ENCODE measurements at places on chromosomes 12 and 14.
A peak's percentile ranks its signal among the peaks of the same experiment; 100 is the strongest.

- DNase-seq = no peak
Observed at GRCh38 chr14:36408388-36408787, 88.0 kb upstream of the MBIP start.

DNA sequence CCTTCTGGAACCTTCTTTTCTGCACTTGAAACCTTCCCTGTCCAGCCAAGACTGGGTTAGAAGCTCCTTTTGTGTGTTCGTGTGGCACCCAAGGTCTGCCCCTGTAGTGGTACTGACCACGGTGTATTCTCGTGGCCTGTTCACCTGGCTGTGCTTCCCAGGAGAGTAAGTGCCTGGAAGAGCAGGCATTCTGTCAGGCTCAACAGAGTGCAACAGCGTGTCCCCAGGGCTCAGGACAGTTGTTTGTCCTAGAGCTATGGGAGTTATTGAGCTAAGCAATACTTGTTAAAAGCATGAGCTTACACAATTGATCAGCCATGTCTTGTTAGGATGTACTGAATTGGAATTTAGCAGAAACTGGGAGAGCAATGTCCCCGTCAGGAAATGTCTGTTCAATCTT, 12.9 kb upstream of the SLC38A2 start:
- DNase-seq = no peak

GRCh38 chr14:89807151-89807550, 147.4 kb downstream of the EFCAB11 start:
- DNase-seq = no peak

DNA sequence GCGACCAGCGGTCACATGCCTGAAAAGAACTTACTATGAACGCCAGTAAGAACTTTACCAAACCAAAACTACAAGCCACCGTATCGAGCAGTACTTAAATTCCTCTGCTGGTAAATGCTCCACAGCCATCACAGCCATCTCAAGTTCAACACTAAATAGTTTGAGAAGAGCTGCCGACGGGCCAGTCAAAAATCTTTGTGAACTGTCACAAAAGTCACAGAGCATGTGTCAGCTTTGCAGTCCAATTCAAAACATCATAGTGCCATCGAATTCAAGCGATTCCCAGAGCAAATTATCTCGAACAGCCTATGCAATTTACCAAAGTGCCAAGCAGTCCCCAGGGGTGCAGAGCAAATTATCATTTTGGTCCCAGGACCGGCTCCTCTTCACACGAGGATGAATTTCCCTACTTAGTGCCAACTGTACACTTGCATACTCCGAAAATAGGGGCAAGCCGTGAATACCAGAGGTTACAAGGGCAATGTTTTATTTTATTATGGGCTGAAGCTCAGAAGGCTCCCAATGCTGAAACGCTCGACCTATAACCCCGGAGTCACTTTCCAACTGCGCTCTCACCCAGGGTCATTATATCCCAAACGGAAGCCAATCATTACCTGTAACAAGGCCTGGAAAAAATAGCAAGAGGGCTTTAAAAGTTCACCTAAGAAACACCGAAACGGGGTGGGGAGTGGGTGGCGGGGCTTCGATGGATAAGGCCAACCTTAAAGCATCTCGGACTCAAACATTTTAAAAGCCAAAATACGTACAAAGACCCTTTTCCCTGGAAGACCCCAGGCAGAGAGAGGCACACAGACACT, 1.1 kb downstream of the LRP6 start:
- DNase-seq = peak; percentile 35

DNA sequence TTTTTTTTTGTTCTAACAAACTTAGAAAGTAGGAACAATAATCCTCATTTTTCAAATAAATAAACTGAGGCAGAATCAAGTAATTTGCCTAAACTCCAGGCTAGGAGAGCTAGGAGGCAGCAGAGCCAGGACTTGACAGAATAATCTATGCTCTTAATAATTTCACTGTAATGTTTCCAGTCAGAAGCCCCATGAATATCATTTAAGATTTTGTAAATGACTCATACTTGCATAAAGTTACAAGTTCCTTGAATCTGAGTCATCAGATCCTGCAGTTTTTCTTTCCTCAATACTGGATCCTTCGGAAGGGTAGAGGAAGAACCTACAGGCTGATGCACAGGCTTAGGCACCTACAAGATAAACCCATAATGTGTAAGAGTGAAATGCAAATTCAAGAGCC, 29.0 kb downstream of the CAPRIN2 start:
- DNase-seq = peak; percentile 89

DNA sequence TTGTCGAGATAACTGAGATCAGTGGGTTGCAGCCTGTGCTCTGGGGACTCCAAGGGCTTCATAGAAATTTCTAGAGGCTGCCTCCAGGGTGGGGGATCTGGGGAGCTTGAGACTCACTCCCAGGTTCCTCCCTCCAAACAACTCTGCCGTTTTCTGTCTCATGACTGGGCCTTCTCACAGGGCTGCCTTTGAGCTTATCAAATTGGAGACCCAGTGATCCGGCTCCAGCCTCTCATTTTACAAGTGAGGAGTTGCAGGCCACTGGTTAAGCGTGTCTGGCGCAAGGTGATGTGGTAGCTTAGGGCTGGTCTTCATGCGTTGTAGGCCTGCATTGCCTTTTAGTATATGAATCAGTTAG, 85.8 kb downstream of the SLC25A47 start:
- DNase-seq = no peak

GRCh38 chr12:37543131-37543965, 773.2 kb upstream of the ALG10B start:
- no peak for DNase-seq

- DNase-seq = no peak
Observed at GRCh38 chr12:111034083-111034885, 113.9 kb upstream of the MYL2 start.

DNA sequence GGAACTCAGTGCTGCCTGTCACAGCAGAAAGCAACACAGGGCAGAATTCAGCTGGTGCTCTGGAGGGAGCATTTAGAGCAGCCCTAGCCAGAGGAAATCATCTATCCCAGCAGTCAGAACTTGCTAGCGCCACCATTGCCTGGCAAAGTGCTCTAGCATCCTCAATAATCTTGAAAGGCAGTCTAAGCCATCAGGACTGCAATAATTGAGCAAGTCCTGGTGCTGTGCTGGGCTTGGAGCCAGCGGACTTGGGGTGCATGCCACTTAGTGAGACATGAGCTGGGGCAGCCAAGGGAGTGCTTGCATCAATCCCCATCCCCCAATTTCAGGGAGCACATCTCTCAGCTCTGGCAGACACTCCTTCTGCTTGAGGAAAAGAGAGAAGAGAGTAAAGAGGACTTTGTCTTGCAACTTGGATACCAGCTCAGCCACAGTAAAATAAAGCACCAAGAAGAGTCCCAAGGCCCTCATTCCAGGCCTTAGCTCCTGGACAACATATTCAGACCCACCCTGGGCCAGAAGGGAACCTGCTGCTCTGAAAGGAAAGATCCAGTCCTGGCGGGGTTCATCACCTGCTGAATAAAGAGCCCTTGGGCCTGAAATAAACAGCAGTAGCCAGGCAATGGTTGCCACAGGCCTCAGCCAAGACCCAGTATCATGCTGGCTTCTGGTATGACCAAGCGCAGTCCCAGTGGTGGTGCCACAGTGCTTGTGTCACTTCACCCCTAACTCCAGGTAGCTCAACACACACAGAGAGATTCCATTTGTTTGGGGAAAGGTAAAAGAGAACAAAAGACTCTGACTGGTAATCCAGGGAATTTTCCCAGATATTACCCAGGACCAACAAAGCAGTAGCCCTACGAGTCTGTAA, 44.5 kb upstream of the ZDHHC17 start:
- DNase-seq = peak; percentile 57

- no peak for DNase-seq
Observed at GRCh38 chr12:113090740-113091139, 34.2 kb downstream of the DTX1 start.

DNA sequence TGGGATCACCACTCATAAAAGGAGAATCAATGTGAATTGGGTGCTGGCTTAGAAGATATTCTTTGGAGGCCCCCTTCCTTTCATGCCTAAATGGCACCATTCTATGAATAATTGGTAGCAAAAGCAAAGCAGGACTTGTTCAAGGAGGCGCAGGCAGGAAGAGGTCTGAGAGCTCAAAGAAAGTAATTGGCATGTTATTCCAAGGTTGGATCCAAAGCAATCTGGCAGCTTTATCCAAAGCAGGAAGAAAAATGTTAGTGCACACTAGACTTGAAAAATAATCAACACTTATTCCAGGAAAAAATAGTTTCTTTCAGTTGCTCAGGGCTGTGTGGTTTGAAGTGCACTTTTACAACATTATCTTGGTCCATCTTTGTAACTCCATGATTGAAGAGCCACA, 326.4 kb downstream of the NUAK1 start:
- no peak for DNase-seq

DNA sequence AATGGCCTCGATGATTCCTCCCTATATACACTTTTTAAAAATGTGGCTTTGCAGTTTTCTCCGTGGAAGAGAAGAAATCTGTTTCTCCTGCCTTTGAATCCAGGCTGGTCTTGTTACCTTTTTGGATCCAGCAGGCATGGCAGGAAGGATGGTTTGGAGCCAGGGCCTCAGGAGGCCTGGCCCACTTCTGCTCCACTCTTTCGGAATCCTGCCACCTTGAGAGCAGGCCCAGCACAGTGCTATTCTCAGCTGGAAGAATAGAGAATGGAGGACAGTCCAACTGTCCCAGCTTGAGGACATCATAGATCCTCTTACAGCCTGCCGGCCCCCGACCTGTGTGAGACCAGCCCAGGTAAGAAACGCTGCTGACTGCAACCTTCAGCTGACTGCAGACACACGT, 421.5 kb downstream of the FUT8 start:
- no peak for DNase-seq

GRCh38 chr12:68957273-68957672, 24.3 kb upstream of the CPM start:
- DNase-seq = no peak

- DNase-seq = no peak
Observed at GRCh38 chr12:54126029-54126695, 62.6 kb downstream of the SMUG1 start.

- DNase-seq = no peak
Observed at GRCh38 chr12:80622271-80622670, 85.2 kb upstream of the MYF6 start.

- no peak for DNase-seq
Observed at GRCh38 chr14:104285508-104285840, 147.1 kb downstream of the KIF26A start.

Data from fibroblast of skin of right quadriceps (primary cell).